ENCODE measurements at places on chromosomes 3 and 15. TPM values are rescaled to one million over a fixed set of nuclear protein-coding genes. Genes with fewer than 3 reads are reported as not detected.

Gene SYNPR
- not detected for polyA plus RNA-seq

Gene CHRFAM7A
- polyA plus RNA-seq: 2.7 TPM

Gene DPPA2
- not detected for polyA plus RNA-seq

Gene NR2C2
- 11.8 TPM for polyA plus RNA-seq

Gene TGM5
- polyA plus RNA-seq: 0.65 TPM

Gene SV2B
- not detected for polyA plus RNA-seq

Gene STRIT1
- polyA plus RNA-seq: not detected

- no peak for DNase-seq
These were observed 9.3 kb downstream of the TLE3 start for GRCh38 chr15:70088455-70088854.

DNA sequence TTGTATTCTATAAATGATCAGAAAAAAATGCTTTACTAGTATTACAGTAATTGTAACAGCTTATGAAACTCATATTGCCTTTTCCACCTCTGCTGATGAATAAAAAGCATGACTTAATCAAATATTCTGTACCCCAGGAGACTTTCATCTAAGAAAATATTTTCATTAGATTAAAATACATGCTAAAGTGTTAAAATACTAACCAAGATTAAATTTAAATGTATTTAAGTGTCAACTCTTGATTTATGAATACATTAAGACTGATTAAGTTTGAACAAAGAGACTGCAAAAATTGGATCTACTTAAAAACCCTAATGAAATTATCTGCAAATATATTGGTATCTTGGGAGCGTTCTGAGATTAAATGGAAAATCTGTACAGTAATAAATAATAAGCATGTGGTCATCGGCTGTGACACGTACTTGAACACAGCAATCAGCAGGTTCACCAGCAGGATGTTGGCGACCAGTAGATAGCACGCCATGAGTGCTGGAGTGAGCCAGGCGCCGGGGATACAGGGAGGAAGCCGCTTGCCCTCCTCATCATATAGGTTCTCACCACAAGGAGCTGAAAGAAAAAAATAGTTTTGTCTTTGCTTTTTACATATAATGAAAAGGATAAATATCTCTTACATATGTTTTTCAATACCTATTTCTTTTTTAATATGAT, 36.6 kb upstream of the MTMR10 start:
- no peak for DNase-seq

DNA sequence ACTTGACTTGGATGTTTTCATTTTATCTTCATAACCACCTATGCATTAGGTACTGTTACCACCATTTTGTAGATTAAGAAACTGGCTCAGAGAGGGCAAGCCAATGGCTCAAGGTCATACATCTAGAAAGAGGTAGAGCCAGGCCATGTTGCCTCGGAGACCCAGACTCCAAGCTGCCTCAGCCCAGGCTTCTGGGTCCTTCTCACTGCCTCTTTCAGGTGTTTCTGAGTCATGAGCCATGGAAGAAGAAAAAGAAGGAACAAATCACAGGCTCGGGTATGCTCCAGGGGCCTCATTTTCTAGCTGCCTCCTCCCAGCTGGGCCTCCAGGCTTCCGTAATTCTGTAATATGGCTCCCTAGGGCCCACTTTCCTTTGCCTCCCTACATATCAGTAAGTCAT, 226.5 kb upstream of the TOPAZ1 start:
- no peak for DNase-seq

DNA sequence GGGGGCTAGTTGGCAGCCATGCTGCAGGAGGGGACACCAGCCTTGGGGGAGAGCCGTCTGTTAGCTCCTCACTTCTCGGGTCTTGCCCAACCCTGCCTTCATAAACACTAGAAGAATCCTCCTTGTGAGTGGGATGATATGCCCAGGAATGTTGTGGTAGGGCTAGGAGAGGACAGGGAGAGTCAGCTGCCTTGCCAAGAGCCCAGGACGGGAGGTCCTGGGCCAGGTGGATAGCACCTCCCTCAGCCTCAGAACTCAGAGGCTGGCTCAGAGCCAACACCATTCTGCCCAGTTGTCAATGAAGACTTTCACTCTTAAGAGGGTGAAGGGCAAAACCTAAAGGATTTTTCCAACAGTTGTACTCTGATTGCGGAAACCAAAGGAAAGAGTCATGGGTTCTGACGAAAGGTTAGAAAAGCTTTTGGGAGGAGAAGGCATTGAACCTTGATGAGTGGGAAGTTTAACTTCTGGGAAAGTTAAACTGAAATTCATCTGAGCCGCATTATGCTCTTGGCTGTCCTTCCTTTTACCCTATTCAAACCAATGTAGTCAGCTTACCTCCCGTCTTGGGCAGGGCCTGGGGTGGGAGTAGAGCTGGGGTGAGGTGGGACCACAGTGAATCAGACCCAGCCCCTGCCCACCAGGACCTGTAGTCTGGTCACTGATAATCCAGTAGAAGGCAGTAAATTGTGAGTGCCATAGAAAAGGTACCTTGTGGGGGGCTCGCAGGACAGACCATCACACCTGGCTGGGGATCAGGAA, 81.9 kb downstream of the FAM43A start:
- DNase-seq: no peak

DNA sequence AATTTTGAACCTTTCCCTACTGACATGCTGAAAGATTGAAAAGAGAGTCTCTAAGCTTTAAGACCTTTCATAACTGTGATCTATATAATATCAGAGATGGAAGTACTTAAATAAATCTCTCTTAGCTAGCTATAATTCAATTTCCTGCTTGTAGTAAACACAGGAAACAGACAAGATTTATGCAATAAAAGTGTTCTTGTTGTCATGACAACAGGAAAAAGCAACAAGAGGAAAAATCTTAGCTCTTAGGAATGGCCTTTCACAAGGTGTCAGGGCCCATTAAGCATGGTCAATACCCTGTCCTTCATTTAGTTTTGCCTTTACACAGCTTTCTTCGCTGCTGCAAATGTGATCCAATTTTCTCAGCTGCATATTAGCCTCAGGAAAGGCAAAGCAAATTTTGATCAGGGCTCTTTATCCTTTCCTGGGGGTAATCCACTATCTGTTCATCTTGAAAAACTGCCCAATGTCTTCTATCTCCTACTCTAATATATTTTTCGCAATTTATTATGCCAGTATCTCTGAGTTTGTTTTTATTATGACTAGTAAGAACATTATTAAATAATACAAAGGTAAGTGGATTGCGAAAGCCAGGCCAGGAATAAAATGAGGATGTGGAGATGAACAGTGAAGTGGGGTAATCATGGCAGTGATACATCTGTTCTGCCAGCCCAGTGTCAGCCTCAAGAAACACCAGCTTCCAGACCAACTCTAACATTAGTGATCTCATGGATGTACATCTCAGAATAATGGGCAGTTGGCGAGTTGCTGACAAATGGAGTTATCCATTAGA, 28.7 kb downstream of the SIDT1 start:
- DNase-seq: no peak

GRCh38 chr3:73459711-73460110, 165.0 kb downstream of the PDZRN3 start:
- DNase-seq: no peak

GRCh38 chr15:73608941-73609340, 24.2 kb downstream of the NPTN start:
- DNase-seq: no peak

GRCh38 chr3:193805448-193805847, 212.4 kb downstream of the OPA1 start:
- DNase-seq: peak; percentile 63

GRCh38 chr3:31705736-31706135, 173.0 kb downstream of the STT3B start:
- DNase-seq: no peak

GRCh38 chr3:160685144-160685766, 8.3 kb downstream of the ARL14 start:
- no peak for DNase-seq

- no peak for DNase-seq
These were observed 6.5 kb downstream of the TWF2 start for GRCh38 chr3:52232279-52233107.

DNA sequence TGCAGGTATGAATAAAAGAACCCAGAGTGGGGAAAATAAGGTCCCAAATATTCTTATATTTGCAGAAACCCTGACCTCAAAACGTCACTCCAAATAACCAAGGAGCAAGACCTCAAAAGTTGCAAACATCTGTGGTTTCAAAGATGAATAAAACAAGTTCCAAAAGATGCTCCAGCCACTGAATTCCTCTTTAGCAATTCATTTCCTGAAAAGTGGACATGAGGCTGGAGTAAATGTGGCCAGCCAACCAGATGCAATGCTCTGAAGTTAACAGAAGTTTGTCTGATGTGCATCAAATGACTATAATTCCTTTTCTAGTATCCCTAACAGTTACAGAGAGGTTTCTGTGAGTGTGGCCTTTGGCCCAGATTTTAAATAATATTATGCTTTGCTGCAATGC, 71.2 kb upstream of the WNT5A start:
- no peak for DNase-seq

DNA sequence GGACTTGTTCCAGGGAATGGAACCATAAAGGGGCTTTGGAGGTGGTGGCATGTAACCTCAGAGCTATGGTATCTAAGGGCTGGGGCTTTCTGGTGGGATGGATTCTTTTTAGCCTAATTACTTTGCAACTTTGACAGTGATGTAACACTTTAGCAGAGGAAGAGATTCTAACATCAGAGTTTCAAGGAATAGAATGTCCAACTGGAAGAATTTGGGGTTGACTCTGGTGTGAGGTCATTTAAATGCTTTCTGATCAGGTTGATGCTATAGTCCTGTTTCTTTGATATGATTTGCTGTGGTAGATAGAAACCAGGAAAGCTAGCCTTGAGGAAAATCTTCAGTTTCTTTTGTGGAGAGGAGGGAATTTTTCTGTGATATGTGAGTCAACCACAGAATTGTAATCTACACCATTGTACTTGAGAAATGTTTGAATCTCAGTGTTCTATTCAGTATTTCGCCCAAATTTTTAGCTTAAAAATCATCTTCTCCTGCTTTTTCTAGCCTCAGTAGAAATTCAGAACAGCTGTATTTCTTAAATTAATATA, 40.0 kb downstream of the ATP2C1 start:
- DNase-seq: no peak

DNA sequence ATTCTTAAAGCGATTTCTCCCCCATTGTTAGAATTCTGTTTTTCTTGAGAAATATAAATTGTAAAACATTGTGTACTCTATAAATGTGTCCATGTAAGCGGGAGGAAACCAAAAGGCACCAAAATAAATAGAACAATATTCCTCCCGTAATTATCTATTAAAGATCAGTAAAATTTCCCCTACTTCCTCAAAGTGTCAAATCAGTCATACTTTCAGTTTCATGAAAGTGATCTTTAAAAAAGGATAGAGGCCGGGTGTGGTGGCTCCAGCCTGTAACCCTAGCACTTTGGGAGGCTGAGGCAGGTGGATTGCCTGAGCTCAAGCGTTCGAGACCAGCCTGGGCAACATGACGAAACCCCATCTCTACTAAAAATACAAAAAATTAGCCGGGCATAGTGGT, 278.9 kb downstream of the MECOM start:
- DNase-seq: no peak

DNA sequence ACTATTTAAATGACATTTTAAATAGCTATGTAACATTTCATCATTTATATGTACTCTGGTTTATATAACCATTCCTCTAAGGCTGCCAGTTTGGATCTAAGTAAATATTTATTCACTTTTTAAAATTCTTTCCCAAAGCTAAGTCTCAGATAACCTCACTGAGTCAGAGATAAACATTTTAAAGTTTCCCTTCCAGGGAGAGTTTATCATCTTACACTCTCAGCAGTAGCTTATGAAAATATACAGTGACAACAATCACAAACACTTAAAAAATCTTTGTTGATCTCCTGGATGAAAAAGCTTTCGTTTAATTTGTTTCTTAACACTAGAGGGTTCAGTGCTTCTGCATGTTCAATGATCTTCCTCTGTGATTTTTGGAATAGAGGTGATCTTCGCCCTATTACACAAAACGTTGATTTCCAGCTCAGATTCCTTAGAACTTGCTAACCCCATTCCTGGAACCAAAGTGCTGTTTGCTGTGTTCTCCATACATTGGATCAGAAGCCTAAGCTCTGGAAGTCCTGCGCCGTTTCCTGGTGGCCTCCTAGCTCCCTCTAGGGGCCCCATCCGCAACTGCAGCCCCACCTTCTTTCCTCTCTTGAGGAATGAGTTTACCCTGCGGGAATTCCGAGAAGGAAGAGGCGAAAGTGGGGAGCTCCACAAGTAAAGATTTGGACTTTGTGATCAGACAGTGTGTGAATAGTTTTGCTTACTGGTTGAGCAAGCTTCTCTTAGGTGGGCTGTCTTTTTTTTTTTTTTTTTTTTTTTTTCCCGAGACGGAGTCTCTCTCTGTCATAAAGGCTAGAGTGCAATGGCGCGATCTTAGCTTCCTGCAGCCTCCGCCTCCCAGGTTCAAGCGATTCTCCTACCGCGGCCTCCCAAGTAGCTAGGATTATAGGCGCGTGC, 29.3 kb upstream of the SACM1L start:
- peak; percentile 81 for DNase-seq

DNA sequence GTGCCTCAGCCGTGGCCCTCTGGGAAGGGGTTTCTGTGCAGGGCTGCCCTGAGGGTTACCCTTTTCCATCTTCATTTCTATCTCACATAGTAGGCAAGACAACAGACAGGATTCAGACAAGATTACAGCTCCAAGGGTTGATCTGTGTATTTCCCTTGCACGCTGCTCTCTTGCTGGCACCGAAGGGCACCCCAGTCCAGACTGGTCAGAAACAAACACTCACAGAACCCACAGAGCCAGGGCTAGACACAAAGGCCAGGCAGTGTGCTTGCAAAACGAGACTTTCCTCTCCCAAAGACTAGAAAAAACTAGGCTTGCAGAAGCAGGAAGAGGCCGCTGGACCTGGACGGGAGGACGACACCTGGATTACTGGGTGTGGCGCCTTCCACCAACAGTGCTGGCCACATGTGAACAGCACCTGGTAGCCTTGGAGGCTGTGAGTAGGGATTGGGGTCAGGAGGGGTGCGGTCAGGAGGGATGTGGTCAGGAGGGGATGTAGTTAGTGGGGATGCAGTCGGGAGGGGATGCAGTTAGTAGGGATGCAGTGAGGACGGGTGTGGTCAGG, 96.8 kb downstream of the BDH1 start:
- no peak for DNase-seq

DNA sequence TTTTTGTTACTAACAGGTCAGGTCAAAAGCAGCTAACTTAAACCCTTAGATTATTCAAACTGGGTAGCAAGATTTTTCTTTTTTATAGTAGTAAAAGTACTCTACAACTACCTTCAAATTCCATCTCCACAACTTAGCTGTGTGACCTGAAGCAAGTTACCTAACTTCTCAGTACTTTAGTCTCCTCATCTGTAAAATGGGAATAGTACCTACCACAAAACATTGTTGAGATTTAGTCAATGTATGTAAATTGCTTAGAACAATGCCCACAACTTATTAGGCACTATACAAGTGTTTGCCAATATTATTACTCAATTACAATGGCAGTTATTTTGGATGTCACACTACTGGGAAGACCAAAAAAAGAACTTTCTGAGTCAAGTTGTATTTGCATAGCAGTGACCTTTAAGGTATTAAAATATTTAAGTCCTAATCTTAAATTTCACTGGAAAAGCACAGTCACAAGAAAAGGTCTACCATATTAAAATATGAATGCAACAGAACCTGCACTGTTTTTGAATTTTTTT, 2.9 kb downstream of the TASOR start:
- DNase-seq: no peak

Measured in HepG2 (cell line).